Stimulated activated CD4-positive, alpha-beta T cell treated with anti-CD3 and anti-CD28 coated beads, Interleukin-12 subunit alpha, Interleukin-12 subunit beta, amount 100 ng/mL, for 24 hours (primary cell): ENCODE measurements at places on chromosomes 2 and 18.

DNA sequence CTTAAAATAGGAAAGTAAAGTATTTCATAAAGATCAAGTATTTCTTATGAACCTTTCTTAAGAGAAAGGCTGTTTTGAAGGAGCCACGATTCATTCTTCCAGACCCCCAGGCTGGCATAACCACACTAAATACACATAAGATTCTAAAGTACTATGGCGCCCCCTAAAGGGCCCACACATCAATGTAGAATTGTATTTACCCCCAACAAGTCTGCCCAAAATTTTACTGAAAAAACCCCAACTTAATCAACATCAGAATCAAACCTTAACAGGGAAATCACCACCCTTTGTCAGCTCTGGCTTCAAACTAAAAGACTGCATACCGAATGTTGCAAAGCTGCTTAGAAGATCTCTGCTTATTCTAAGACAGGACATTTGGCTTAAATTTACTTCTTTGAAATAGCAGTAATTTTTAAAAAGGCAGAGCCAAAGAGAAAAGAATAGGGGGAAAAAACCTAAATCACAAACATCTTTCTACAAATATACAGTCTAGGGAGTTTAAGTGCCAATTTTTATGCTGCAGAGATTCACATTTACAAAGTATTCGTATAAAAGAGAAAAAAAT lies 20.4 kb upstream of the BCL2 start:
- no peak for DNase-seq

GRCh38 chr2:114797540-114797939 lies 355.1 kb downstream of the DPP10 start:
- DNase-seq, result no peak

GRCh38 chr2:17538844-17539554 lies 1.5 kb upstream of the VSNL1 start:
- DNase-seq, result no peak

DNA sequence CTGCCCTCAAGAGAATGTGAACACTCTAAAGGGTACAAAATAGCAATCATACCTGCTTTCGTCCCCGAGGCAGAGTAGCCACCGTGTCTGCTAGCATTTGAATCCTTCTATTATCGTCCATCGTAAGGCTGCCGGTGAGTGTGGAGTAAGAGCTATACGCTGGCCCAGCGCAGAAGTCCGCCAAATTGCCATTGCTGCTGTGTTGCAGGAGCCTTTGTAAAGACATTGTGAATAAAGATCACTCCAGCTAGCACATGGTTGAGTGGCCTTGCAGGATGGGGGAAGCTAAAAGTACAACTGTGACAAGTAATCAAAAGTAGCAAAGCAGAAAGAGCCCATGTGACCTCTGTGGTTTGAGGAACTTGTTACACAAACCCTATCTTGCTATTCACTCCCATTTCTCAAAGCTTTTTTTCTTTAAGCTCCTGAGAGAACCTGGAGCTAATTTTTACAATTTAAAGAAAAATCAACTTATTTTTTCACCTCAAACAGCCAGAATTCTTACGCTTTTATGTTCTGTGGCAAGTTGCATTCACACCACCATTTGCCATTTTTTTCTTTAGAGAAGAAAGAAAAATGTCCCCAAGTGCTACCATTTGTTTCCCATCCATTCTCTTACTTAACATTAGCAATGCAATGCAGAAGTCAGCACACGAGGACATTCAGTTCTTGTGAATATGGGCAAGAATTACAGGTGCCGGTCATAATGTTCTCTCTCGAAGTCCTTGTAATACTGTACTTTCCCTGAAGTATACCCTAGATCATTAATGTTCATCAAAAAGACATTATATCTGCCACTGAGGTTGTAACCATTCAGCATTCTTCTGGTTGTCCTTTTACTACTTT lies at the start of gene CYTIP:
CYTIP (minus strand) TSS at position 295 of the 846 bp plus-strand sequence; CDS start at position 226, 69 bp downstream.
- DNase-seq, result no peak

DNA sequence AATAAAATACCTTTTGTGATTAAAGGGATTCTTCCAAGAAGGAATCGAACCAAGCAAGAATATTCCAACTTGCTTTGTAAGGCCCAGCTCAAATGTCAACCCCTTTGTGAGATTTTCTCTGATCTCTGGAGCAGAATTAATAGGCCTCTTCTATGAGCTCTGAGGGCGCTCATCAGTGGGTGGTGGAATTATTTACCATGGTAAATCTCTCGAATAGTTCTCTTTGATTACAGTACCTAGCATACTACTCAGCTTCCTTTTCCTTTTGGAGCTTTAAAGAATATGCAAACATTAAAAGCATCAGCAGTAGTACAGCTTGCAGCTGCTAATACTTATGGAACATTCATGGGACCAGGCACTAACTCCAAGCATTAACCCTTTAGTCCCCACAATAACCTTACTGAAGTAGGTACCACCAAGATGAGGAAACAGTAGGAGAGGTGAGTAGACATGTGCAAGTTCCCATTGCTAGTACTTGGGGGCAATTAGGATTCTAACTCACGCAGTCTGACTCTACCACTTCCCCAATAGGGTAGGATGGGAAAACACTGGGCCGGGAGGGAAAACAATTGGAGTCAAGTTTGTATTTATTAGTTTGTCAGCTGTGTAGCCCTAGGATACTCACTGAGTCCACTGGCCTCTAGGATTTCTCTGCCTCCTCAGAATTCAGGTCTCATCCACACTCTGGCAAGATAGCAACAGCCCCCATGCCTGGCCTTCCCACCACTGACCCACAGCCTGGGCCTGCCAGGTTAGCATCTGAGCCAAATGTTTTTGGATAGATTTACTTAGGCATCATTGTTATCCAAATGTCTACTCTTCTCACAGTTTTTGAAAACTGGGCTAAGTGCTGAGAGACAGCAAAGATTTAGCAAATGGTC lies 21.7 kb downstream of the ADD2 start:
- no peak for DNase-seq

- DNase-seq, result no peak
Measured at GRCh38 chr2:172736424-172737174, 954 bp downstream of the RAPGEF4 start.

DNA sequence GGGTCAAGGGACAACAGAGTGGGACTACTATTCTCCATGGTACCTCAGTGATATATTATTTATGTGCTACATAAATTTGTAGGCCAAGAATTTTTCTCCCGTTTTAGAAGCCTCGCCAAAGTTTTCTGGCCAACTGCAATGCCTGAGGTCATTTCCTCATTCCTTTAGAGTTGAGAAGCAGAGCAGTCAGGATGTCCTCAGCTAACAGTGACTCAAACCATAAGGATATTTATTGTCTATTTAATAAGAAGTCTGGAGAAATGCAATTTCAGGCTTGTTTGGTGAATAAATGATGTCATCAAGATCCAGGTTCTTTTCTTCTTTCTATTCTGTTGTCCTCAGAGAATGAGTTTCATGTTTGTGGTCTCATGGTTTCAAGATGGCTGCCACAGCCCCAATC lies 91.0 kb downstream of the ADCYAP1 start:
- no peak for DNase-seq

DNA sequence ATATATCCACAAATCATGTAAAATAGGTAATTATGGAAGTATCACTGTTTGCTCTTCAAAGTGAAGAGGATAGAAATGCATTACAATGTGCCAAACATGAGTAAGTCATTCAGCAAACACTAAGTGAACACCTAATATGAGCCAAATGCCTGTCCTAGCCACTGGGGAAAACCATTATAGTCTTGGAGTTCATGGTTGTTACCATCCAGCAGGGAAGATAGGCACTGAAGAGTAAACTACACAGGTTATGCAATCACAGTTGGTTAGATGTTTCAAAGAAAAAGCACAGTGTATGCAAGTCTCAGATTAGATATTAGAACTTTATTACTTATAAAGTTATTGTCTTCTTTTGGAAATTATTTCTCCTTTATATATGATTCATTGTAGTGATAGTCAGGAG lies 3.9 kb upstream of the SERPINB2 start:
- no peak for DNase-seq

GRCh38 chr2:9539531-9539930 lies 16.1 kb downstream of the ADAM17 start:
- no peak for DNase-seq

DNA sequence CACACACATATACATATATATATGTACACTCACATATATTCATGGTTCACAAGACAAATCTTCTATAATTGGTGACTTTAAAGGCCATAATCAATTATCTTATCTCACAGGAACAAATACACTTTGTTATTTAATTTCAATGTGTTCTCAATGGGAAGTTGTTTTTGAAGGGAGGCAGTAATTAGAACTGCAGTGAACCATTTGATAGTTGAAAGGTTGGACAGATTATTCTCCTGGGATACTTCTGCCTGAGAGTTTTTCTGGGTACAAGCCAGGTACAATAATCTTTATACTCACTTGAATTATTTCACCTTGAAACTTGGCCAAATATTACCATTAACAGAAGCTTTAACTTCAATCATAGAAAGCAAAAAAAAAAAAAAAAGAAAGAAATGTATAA lies 546.6 kb upstream of the LRRTM4 start:
- no peak for DNase-seq

DNA sequence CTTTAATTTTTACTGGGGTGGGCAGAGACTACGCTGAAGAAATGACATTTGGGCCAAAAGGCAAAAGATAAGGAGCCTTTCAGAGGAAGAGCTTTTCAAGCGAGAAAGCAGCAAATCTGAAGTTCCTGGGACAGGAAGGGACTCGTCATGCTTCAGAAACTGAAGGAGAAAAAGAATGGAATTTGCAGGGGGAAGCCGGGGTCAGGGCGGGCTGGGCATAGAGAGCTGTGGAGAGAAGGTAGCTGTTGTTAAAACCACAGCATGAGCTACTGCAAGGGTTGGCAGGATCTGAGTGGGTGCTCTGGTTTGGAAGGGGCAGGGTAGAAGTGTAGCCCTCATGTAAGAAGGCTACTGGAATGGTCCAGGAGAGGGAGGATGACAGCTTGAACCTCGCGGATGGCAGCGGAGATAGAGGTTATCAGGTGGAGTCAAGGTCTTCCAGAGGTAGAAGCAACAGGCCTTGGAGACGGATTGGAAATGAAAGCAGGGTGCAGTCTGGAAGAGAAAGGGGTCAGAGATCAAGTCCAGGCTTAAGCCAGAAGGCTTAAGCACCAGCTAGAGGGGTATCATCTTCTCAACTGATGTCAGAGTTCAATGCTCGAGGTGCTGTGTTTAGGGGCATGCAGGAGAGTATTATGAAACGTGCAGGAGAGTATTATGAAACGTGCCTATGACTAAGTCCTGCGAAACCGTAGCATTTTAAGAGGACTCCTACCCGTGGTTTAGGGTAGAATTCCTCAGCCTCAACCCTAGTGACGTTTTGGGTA lies 18.9 kb downstream of the ATP8B1 start:
- no peak for DNase-seq

GRCh38 chr18:12256951-12257350 lies 2.8 kb downstream of the CIDEA start:
- DNase-seq, result no peak

DNA sequence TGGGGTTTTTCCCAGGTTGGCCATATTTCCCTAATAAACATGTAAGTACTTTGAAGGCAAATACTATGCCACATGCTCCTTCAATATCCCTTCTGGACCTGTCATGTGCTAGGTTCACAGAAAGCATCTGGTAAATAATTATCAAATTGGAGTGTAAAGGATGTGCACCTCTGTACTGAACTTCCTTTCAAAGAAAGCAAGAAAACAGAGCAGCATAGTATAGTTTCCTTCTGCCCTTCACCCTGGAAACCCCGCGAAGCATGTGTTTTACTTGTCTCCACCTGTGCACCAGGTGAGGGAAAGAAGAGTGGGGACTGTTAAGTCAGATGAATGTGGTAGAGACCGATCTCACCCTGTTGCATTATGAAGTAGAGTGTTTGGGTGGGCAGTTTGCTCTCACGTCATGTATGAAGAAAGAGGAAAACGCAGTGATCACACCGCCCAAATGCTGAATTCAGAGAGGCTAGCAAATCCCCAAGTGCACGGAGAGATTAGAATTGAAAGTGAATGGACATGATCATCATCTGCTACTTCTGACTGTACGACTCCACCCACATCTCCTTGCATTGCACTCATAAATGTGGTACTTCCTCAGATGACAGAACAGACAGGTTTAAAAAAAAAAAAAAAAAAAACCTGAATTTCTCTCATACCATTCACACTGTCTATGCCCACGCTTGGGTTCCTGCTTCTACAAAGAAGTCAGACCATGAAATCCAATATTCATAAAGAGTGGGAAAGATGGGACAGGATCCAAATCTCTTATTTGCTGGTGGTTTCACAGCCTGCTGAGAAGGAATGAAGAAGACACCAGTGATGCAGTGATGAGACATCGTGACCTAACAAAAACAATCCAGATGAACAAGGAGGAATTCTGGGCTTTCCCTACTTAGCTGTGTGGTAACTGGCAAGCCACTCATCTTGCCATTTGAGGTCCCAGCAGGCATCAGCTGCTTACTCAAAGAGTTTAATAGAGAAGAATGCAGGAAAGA lies 448.6 kb downstream of the BCL11A start:
- DNase-seq, result no peak

- peak; percentile 19 for DNase-seq
Measured at GRCh38 chr2:201643216-201643890, at the start of gene TMEM237. TSS of gene TMEM237 (minus strand) at chr2:201643503. CDS start at chr2:201643400, 103 bp downstream.
